ENCODE measurements at places on chromosomes 3 and 15.

- no peak for DNase-seq
Observed at GRCh38 chr15:79431636-79432344, at the start of gene MINAR1. MINAR1 (plus strand) TSS chr15:79432336; CDS start chr15:79456148, 23,812 bp downstream.

DNA sequence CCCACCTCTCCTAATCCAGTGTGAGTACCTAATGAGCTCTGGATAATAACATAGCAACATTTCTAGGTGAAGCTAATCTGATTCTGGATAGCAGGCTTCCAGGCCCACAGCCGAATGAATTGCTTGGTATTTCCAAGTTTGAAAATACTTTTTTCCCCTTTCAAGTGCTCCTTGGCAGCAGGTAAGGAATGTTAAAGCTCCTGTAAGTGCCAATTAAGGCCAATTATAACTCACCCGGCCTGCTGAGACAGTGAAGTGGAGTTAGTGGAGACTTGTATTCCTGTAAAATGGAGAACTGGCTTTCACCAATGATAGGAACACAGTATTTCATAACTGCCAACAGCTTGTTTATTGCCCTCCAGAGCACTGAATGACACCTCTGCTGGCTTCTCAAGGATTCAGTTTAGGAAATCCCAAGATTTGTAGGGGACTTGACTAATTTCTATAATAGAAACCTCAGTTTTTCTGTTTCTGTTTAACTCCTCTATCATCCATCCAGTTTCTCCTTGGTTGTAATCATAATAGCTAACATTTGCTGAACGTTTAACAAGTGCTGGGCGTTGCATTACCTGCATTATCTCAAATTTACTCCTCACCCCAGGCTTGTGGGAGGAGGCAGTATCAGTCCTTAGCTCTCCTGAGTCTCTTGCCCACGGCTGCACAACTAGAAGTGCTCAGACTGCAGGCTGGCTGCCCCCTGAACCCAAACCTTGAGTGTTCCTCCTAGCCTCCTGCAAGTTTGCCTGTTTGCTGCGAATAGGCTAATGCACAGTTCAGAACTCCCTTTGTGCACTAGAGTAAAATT, 52.7 kb upstream of the SCAANT1 start:
- DNase-seq, result no peak

DNA sequence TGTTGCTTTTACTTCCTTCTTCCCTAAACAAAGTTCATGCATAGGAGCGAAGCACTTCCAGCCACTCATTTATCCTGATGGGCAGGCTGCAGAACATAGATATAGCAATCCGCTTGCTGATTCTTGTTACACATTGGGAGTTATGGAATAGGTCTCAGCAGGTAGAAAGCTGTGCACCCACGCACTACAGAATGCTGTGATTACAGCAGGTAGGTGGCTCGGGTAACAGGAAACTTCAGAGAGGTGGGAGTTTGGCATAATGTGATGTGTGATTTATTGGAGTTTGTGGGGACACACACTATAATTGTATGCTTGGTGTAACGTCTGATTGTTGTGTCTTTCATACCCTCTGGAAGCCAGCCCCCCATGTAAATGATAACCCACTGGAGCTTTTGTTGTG, 99.2 kb upstream of the MEIS2 start:
- DNase-seq, result no peak

GRCh38 chr3:133376810-133377209, 23.0 kb upstream of the BFSP2 start:
- DNase-seq, result no peak

DNA sequence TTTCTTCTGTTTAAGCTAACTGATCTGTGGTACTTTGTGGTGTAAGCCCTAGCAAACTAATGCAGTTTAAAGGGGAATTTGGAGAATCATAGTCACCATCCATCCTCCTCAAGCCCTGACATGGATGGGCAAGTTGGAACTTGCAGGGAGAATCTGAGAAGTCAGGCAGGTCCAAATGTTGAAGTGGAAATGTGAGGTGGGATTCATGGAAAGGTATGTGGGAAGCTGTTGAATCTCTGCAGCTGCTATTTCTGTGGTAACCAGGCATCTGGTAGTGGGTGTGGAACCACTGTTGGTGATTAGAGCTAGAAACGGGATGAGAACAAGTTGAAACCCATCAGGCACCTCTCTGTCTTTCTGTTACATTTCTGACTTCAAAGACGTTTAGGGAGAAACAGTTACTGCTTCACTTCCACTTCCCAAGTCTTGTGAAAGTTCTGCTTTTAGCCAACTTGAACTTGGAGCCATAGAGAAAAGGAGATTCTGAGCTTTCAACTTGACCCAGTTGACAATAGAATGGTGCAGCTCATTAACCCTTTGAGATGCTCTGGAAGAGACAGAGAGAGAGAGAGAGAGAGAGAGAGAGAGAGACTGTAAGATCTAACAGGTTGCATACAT, 38.1 kb upstream of the NMNAT3 start:
- DNase-seq, result no peak

DNA sequence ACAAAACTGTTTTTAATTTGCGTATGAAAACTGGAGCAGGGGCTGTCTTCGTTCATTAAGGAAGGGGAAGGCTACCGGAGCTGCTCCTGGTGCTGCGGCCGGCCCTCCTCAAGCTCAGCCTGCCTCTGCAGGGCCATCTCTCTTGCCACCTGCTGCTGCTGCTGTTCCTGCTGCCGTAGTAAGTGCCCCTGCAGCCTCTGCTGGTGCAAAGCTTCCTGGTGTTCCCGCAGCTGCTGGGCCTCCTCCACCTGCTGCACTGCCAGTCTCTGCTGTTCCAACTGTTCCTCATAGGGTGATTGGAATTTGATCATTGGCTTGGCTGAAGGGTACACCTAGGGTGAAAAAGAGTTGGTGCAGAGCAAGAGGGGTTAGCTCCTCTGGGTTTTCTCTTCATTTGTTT, 66.0 kb downstream of the GOLIM4 start:
- DNase-seq, result no peak

- DNase-seq, result no peak
Observed at GRCh38 chr3:19885468-19885867, 48.5 kb downstream of the EFHB start.

DNA sequence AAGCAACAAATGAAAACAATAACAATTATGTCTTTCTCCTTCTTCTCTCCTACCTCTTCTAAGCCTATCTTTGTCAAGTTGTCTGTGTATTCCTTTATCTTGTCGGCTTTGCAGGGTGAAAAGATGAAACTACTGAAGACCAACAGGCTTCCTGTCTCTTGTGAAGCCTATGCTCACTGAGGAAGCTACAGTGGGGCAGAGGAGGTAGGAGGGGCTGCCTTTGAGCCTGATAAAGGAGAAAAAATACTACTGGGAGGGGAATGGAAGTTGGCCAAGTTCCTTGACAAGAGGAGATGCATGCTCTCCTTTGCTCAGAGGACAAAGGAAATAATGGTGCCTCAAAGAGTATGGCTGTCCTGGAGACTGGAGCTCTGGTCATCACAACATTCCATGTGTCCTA, 92.0 kb downstream of the IGSF11 start:
- no peak for DNase-seq

DNA sequence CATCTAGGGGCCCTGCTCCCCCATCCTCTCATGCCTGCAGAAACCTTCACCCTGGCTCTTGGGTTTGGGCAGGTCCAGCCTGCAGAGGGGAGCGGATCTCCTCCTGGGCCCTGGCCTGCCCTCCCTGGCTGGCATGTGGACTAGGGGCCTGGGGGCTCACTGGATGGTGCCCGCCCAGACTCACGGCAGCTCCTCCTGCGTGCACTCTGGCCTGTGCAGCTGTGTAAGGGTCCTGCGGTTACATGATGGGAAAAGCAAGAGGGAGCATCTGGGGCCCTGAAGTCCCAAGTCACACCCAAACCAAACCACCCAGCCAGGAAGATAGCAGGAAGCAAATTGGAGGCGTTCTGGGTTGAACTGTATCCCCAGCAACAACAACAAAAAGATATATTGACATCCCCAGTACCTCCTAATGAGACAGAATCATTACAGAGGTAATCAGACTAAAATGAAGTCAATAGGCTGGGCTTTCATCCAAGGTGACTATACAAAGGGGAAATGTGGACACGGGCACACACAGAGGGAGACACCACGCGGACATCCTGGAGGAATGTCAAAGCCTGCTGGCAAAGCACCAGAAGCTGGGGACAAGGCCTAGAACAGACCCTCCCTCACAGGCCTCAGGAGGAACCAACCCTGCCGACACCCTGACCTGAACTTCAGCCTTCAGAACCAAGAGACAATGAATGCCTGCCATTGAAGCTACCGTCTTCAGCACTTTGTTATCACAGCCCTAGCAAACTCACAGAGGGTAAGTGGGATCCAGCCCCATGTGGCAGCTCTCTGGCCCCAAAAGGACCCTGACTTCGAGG, 10.4 kb upstream of the CLK3 start:
- DNase-seq, result no peak

DNA sequence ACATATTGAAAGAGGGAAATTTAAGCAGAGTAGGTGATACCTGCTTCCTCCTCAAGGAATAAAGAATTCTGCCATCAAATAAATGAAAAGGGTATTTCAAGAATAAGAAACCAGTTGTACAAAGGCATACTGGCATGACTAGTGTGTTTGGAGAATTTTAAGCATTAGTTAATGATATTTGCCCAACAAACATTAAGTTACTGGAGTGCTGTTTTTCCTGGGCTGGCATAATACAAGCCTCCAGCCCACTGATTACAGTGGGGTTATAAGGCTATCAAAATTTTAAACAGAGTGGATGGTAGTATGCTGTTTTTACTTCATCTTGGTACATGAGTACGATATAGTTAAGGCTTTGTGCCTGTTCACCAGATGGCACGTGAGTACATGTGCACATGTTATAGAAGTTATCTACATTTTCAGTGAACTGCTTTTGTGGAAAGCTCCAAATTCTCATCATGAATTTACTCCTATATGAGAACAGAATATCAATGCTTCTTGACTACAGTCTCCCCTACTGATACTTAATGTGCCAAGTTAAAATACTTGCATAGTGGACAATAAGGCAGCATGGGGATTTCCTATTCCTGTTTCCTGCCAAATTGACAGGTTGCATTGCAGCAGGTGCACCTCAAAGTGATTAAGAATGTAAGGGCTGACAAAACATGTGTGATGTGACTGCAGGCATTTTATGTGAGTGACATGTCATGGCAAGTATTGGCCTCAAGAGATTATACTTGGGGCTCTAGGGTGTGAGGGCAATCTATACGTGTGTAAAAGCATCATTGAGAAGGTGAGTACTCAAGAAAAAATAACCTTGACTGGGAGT, 14.9 kb downstream of the NAALADL2 start:
- no peak for DNase-seq

DNA sequence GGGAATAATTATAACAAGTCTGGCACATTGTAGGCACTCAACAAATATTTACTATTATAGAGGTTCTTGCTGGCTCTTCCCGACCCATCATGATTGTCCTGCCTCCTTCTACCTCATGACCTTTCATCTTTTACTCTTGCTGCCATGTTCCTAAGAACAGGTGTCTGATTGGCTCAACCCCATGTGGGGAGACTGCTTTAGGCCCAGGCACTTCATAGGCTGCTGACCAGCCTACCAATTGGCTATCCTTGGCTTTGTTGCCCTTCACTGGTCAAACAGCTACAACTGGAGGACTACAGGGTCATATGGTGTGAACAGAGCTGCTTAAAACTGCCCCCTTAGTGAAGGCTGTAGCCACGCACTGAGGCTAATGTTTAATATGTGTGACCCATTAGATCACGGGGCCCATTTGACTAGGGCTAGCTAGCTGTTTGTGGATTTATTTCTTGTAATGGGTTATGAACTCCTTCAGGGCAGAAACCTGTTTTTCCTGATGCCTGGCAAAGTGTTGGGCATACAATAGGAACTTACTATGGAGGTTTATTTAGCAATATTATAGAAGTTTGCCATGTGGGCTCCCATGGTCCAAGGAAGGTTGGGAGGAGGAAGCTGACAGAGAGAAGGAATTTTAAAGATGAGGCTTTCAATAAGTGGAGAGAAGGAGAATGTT, 239.9 kb upstream of the TBC1D5 start:
- no peak for DNase-seq

DNA sequence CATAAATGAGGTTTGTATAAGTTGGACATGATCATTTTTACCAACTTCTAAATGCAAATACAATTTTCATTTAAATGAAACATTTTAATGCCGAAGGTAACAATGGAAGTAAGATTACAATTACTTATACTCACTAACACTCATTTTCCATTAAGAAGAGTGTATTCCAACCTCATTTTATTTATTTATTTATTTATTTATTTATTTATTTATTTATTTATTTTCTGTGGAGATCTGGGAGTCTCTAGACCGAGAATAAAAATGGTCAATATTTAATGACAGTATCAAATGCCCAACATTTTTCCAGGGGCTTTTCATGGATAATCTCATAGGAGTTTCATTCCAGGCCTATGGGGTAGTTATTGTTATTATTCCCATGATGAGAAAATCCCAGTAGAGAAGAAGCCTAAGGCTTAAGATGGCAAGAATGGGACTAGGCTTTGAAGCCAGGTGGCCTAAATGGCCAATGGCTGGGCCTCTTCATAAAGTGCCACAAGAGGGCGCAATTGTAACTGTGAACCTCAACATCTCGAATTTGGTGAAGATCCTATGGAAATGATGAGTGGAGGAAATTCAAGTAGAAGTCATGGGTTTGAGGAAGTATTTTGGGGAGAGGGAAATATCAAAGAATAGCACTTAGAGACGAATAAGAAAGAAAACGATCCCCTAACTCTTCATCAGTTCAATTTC, 21.3 kb downstream of the VGLL3 start:
- no peak for DNase-seq

- no peak for DNase-seq
Observed at GRCh38 chr15:42324308-42324707, 35.0 kb upstream of the CAPN3 start.

- no peak for DNase-seq
Observed at GRCh38 chr3:172275586-172275985, 172.7 kb downstream of the GHSR start.

DNA sequence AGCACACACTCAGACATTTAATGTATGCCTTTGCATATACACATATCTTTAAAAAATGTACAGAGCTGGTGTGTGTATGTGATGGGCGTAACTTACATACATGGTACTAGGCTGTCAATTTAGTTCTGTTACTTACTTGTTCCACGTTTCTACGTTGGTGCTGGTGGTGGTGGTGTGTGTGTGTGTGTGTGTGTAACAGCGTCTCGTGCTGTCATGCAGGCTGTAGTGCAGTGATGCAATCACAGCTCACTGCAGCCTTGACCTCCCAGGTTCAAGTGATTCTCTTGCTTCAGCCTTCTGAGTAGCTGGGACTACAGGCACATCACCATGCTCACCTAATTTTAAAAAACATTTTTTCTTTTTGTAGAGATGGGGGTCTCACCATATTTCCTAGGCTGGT, 64.2 kb downstream of the ISG20 start:
- DNase-seq, result no peak

GRCh38 chr3:124558991-124559845, 171.0 kb upstream of the UMPS start:
- peak; percentile 76 for DNase-seq

- no peak for DNase-seq
Observed at GRCh38 chr15:50652671-50653070, 33.9 kb downstream of the TRPM7 start.

DNA sequence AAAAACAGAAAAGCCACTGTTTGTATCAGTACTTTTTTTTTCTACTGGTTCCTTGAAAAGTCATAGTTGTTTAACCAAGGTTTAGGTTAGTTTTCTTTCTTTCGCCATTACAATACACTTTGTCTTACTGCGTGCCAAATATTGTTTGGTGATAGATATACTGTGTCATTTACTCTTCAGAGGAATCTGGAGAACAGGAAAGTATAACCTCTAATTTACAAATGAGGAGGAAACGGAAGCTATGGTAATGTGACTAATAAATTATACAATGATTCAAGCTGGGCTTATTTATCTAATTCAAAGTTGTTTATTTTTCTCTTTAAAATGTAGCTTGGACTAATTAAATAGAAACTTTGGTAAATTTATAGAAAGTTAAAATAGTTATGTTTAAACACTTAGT, 96.2 kb upstream of the ROBO2 start:
- DNase-seq, result no peak
